ENCODE measurements at places on chromosomes 3 and 15.

DNA sequence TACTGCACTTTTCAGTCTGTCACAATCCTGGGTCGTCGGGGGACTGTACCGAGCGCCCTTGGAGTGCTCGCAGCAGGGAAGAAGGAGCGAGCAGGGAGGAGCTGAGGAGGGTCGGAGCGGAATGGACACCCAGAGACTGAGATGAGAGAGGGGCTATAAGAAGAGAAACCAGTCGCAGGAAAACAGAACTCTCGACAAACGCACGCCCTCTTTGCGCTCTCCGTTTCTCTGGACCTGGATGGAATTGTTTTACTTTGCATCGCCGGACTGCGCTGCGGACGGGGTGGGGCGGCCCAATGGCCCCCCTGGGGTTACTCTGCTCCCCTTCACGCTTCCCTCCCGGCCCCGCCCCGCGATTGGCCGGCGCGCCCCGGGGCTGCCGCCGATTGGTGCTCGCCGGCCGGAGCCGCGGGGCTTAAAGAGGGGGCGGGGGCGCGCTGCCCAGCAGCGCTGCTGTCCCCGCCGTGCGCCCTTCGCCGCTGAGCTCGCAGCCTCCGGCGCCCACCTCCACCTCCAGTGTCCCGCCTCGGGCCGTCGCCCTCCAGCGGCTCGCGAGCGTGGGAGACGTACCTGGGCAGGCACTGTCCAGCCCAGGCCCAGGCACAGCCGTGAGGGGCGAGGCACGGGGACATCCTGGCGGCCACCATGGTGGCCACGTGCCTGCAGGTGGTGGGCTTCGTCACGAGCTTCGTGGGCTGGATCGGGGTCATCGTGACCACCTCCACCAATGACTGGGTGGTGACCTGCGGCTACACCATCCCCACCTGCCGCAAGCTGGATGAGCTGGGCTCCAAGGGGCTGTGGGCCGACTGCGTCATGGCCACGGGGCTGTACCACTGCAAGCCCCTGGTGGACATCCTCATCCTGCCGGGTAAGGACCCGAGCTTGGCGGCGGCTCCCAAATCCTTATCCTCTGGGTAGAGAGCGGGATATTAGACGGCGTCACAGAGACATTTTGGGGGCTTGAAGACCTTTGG lies at the start of gene CLDN11:
TSS of gene CLDN11 (plus strand) at position 447 of the 977 bp plus-strand sequence. CDS start at position 646, 199 bp downstream.
- DNase-seq = no peak

- no peak for DNase-seq
These were observed 31.3 kb downstream of the SMAD3 start for GRCh38 chr15:67096546-67097294.

DNA sequence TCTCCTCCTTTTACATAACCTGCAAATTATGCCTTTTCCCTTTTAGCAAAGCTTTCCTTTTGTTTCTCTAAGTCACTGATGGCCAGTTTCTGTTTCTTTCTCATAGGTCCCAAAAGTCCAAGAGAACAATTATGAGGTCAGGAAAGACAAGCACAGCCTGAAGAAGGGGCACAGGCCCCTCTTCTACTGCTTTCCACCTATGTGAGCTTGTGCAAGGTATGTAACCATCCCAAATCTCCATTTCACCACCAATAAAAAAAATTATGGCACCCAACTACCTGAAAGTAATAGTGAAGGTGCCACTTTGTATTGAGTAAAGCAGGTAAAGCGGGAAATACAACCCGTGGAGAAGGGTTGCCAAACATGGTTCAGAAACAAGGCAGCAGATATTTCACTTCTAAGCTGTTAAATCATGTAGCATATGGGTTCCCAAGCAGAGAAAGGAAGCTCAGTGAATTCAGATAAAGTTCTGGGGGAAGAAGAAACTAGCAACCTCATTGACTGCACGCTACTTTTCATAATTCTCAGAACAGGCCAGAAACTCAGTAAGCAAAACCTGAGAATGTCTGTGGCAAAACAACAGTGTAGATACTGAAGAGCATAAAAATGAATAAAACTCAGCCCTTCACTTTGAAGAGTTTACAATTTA lies 4.2 kb downstream of the PLOD2 start:
- no peak for DNase-seq

GRCh38 chr15:81270781-81271491 lies 53.0 kb downstream of the STARD5 start:
- no peak for DNase-seq

DNA sequence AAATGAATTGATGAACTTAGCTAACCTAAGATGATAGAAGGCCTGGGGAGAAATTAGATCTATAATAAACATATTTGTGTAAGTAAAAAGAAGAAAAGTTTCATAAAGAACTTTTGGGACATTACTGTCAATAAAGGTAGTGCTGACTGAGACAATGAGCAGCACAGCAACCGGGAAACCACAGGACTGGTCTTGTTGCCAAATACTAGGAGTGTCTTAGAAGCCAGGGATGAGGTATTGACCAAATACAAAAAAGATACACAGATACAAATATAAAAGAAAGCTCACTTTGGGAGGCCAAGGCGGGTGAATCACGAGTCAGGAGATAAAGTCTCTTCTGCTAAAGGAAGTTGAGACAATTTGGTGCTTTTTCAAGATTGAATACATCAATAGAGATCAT lies 362.4 kb upstream of the ZNF385D start:
- DNase-seq = no peak

DNA sequence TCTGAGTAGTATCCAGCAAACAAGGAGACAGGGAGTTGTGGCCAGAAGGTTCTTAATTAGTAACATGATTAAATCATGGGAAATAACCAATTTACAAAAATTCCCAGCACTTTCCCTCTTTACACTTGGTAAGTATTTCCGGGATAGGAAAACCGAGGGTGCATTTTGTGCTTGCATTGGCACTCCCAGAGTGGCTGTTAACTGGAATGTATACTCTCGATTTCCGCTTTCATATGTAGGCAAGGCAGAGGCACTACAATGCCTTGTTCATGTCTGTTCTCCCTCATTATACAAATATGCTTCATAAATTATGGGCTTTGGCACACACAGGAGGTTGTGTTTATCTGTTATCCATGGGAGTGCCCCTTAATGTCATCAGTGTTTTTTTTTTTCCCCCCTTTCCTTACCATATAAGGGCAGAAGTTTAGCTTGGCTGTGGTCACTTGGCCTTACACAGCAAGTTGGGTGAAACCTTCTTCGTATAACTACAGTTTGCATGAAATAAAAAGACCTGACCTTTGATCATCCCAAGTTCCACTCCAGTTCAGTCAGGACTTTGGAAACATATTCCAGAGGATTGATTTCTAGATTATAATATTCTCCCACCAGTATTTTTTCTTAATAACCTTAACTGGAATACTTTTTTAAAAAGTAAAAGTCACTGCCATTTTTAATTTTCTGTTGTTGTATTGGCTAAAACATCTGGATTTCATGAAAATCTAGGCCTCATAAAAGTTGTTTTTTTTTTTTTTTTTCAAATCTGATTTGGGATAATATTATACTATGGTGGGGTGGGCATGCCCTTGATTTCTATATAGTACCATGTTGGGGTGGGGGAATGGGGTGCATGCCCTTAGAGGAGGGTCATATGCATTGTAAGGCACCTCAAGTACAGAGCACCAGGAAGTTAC lies 8.9 kb downstream of the TPM1 start:
- DNase-seq = no peak

GRCh38 chr3:37861620-37862041 lies at the start of gene CTDSPL:
Gene CTDSPL (plus strand): TSS chr3:37861880. CDS start chr3:37862200, 320 bp downstream.
- no peak for DNase-seq
